ENCODE measurements at places on chromosomes 2 and 18.
A peak's percentile ranks its signal among the peaks of the same experiment; 100 is the strongest.

DNA sequence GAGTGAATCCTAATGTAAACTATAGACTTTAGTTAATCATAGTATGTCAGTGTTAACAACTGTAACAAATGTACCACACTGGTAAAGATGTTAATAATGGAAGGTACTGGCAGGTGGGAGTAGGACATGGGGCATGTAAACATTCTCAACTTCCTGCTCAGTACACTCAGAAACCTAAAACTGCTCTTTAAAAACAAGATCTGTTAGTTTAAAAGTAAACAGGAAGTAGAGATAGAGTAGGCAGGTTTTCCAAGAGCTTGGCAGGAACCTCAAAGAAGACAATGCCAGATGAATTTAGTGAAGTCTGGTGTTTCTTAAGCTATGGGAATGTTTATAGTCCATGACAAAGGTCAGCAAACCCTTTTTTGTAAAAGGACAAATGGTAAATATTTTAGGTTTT is 46.6 kb downstream of the CCDC138 start:
- no peak for DNase-seq

DNA sequence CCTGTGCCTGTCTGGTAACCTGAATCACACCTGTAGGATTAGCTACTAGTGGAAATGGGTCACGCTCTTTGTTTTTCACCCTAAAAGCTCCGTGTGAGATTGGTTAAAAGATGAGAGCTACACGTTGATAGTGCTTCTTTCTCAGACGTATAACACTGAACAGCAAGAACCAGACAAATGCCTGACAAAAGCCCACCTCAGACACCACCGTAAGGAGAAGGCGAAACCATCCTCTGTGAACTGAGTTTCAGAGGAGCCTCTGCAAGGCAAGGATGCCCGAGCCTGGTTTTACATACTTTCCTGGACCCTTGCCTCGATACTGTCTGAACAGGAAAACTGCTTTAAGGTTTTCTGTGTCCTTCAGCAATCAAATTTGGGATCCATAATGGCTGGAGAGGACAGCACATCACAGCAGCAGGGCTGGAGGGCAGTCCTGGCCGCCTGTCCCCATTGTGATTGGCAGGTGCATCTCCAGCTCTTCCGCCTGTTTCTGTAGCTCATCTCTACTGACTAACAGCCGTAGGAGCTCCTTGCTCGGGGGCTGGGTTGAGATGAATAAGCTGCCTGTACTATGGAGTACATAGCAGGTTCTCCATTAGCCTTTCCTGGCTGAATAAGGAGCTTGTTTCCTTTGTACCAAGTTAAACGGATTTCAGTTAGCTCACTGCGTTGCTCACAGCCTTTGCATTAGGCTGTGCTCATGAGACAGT is 155.5 kb downstream of the MYT1L start:
- no peak for DNase-seq

GRCh38 chr2:200814276-200814815 is 2.6 kb downstream of the BZW1 start:
- peak; percentile 31 for DNase-seq

DNA sequence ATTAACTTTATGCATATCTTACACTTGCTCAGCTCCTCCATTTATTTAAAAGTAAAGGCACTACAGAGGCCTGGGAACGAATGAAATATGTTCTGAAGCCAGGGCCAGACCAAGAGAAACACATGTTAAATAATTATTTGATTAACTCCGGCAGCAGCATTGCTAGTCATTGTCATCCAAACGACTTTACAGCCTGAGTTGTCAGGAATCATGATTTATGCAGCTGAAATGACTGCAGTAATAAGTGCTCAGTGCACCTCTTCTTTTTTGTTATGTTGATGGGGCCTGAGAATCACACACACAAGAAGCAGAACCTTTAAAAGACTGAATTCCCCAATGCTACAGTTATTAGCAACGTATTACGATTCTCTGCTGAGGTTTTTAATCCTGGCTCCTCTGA is 58.9 kb downstream of the EPHA4 start:
- DNase-seq, result no peak

DNA sequence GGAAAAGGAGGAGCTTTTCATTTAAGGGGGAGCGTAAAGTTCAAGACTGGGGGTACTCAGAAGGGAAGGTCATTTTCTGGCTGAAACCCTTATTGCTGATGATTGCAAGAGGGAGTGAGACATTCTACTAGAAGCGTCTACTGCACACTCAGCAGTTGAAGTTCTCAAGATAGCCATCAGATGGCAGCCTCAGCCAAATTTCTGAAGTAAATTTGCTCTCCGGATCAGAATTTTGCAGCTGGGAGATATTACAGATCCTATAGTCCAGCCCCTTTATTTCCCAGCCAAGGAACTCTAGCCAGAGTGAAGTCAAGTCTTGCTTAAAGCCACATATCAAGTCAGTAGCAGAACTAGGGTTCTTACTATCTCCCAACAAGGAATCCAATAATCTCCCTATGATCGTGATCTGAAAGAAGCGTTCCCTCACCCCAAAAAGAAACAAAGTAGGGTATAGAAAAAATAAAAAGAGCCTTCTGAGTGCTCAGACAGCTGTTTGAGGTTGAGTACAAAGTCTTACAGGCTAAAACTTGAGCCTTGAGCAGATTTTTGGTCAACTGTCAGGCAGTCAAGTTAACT is 24.0 kb downstream of the RAX start:
- peak; percentile 36 for DNase-seq

- DNase-seq, result no peak
Measured at GRCh38 chr2:120763931-120764330, 28.3 kb downstream of the GLI2 start.

DNA sequence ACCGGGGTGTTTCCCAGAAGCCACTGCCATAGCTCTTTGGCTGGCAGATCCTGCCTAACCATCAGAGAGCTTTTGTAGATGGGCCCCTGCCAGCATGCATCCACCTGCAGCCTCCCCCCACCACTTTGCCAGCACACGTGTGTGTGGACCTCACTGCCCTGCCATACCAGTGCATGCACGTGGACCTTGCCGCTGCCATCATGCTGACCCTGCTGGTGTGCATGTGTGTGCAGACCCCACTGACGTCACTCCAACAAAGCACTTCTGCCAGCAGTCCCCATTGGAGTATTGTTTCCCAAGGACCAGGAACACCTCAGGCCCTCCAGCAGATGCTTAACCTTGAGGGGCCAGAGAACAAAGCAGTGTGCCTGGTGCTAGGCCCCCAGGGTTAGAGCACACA is 71.4 kb downstream of the STRADB start:
- no peak for DNase-seq

DNA sequence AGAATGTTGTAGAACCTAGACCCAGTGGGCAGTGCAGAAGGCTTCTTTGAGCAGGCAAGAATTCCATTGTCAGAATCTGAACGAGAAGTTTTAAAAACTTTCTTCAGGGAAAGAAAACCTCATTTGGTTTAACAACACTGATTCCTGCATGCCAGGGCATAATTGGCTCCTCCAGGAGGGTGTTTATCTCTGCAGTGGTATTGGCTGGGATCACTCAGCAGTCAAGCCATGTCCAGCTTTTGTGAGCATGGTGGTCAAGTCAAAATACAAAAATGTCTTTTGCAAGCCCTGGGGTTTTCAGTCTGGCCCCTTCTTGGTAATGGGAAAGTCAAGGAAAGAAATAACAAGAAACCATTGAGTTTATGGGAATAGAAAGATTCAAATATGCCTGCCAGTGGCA is 28.3 kb downstream of the FHOD3 start:
- DNase-seq, result no peak

DNA sequence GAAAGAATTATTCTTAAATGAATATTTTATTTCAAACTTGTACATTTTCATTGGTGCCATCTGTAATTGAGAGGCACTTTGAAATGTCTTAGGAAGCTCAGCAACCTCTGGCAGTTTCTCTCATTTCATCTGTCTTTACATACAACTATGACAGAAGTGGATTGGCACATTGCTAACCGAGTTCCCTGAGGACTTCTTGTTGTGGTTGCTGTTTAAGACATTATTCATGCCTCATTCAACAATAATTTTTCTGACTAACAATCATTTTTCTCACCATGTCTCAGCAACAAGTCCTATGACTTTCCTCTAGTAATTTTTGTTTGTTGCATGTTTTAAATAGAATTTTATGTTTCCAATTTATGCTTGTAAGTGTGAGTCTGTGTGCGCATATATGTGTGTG is 284.0 kb upstream of the CWC22 start:
- no peak for DNase-seq

DNA sequence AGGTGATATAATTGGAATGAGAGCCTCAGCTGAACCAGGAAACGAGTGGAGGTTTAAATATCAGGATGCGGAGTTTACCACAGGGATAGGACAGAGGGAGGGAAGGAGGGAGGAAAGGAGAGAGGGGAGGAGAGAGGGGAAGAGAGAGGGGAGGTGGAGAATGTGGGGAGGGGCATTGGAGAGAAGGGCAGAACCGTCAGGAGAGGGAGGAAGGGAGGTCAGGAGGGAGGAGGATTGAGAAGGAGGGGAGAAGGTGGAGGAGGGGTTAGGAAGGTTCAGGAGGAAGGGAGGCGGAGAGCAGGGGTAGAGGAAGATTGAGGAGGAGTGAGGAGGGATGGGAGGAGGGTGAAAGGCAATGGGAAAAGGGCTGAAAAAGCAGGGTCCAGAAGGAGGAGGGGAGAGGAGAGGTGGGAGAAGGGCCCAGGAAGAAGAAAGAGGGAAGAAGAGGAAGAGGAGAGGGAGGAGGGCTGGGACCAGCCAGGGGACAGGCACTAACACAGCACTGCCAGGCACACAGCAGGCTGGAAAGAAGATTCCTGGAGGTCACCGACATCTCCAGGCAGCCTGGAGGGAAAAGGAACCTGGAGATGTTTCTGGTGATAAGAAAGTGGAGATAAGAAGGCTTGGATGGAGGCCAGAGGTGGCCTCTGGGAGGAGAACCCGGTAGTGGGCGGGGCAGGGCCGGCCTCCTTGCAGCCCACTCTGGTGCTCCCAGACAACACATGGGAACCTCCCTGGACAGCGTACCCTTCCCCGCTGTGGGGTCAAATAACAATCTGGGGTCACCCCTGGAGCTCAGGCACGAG is 176.7 kb upstream of the SMAD2 start:
- no peak for DNase-seq

DNA sequence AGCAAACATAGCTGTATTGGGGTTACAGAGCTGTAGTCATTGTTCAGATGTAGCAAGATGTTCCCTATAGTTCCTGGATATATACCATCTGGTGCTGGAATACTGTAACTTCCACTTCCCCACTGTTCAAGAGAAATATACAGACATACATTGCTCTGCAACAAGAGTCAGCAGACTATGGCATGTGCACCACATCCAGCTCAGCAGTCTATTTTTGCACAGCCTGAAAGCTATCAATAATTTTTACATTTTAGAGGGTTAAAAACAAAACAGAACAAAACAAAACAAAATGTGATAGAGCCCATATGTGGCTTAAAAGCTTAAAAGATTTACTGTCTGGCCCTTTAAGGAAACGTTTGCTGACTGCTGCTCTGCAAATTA is 31.8 kb upstream of the VIT start:
- no peak for DNase-seq

GRCh38 chr2:13021470-13021957 is 304.8 kb downstream of the TRIB2 start:
- DNase-seq, result no peak

DNA sequence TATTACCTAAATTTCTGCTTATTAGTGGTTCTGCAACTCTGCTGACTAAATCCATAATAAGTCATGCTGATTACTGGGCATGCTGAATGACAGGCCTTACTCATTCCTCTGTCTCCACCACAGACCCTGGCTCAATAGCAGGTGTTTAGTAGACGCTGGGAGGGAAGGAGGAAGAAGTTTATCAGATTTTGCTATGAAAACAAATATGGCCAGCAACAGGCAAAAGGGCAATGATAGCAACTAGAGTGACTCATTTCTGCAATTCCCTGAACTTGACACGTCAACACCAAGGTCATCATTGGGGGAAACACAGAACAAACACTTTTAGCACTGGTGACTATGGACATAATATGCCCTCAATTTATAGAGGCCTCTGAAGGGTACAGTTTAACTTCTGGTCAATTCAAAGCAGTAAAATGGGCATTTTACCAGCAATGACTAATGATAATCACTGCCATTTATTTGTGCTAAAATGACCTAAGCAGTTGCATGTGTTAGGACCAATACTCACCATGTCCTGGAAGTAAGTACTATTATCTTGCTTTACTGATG is 35.2 kb downstream of the TMEM163 start:
- DNase-seq, result no peak

DNA sequence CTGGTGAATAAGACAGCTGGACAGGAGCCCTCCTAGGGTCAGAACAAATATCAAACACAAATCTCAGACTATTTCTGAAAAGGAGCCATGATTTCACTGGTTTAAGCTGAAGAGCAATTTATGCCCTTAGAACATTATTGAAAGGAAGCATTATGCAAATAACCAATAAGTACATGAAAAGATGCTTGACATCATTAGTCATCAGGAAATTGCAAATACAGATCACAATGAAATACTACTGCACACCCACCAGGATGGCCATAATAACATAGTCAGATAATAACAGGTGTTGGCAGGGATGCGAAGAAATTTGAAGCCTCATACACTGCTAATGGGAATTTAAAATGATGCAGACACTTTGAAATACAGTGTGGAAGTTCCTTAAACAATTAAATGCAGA is 176.4 kb upstream of the RAB6C start:
- DNase-seq, result no peak

DNA sequence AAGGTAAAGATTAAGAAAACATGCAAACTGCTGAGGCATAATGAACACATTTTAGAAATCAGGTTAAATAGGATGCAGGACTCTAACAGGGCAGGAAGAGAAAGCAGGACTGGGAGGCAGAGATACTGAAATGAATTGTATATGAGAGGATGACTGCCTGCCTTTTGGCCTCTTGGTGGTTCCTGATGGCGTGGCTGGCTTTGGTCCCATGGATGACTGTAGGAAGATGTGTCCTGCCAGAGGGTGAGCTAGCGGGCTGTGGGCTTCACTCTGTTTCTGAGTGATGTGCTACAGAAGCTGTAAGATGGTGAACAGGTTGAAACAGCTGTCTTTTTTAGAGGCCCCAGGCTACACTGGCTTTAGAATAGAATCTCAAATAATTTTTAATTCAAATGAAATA is 517.0 kb downstream of the SLC4A3 start:
- no peak for DNase-seq

Measured in stimulated activated CD4-positive, alpha-beta T cell treated with anti-CD3 and anti-CD28 coated beads, Interleukin-2, amount 100 ng/mL, for 24 hours (primary cell).